Lung microvascular endothelial cell (primary cell): ENCODE measurements at places on chromosomes 6 and 20. TPM values are rescaled to one million over a fixed set of nuclear protein-coding genes. Genes with fewer than 3 reads are reported as not detected.

GRCh38 chr6:121158438-121158837 lies 175.8 kb downstream of the TBC1D32 start:
- DNase-seq, result no peak

GRCh38 chr20:11008444-11009033 lies 334.7 kb upstream of the JAG1 start:
- DNase-seq, result peak; percentile 26

DNA sequence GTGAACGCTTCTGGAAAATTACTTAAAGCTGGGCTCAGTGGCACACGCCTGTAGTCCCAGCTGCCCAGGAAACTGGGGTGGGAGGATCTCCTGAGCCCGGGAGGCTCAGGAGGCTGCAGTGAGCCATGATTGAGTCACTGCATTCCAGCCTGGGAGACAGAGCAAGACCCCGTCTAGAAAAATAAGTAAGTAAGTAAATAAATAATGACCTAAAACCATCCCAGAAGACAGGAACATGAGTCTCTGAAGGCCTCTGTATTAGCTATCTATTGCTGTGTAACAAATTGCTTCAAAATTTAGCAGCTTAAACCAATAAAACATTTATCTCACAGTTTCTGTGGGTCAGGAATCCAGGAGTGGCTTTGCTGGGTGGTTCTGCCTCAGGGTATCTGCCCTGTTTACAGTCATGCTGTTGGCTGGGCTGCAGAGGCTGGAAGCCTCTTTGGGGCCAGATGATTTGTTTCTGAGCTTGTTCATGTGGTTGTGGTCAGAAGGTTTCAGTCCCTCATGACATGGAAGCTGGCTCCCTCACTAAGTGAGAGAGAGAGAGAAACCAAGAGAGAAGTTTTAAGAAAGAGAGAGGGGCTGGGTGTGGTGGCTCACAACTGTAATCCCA lies 48.4 kb upstream of the NCOA3 start:
- DNase-seq, result peak; percentile 87

DNA sequence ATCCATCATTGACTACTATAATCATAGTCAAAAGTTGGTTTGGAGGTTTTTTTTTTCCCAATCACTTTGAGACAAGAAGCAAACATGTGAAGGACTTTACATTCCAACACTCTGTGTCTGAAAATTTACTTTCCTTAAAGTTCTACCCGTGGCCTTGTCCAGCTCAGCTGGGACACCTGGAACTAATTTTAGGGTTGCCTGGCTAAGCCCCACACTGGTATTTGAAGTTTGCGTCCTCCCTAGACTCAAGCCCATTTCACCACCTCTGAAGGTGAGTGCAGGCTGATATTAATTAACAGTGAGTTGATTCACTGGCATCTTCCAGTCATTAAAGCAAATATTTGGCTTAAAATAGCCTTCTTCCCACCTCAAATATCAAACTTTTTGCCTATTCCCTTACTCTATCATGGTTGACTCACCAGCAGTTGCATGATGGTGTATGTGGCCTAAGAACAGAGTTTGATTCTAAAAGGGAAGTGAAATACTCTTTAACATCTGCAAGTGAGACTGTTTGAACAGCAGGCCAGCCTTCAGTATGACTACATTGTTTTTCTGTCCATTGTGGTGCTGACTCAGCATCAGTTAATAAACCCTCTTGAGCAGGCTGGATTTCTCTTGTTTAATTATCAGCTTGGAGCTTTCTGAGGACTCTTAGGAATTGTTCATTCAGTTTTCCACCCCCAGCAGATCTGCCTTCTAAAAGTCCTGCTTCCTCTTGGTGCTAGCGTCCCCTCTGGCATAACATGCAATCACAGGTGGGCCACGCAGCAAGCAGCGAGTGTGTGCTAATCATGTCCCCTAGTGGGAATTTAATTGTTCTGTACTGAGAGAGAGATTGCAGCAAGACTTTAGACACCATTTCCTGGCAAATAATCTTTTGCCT lies 1.8 kb upstream of the PRDM1 start:
- DNase-seq, result peak; percentile 38

DNA sequence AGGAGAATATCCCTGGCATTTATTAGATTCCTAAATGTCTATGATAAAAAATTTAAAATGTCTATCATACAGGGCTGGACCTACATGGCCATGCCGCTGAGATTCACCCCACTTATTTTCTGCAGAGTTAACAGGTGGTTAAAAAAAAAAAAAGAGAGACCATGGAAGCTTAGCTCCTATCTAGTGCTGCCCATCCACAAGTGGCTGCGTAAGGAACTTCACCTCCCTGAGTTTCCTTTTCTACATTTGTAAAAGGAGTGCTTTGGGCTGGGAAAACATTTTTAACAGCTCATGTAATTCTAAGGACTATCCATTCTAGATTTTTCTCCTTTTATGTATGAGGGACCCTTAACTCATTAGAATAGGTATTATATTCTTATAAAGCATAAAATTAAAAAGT lies 534.1 kb downstream of the MMUT start:
- DNase-seq, result no peak

- no peak for DNase-seq
These were observed 104.4 kb downstream of the BTBD3 start for GRCh38 chr20:12022126-12022525.

- DNase-seq, result peak; percentile 74
These were observed 37.8 kb downstream of the PTPRK start for GRCh38 chr6:128482642-128483041.

DNA sequence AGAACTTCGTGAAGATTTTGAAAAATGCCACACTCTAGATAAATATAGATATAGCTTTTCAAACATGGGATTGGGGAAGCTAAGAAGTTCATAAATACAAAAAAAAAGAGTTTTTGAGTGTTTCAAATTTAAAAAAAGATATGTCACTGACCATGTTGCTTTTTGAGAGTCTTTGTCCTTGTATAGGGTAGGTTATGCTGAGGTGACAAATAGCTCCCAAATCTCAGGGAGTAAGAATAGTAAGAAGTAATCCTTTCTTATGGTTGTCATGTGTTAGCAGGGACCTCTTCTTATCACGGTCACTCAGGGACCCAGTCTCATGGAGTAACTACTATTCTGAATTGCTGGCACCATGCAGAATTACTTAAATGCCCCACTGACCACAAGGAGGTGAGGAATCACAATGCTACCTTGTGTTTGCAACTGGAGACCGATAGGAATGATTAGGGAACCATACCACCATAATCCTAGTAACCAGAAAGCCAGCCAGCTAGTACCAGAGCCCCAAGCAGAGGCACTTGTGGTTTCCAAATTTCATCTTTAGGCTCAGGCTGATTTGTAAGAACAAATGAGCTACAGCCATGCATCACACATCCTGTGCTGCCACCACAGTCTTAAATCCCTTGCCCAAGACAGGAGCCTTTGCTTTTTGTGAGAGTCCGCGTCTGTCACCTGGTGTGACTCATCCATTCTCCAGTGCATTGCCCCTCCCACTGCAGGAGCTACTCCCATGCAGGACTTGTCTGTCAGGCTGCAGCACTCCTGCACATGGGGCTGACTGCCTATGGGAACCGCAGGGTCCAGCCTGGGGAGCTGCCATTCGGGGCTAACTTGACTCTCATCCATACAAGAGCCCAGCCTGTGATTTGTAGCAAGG lies 42.4 kb upstream of the ADGRF4 start:
- DNase-seq, result no peak

DNA sequence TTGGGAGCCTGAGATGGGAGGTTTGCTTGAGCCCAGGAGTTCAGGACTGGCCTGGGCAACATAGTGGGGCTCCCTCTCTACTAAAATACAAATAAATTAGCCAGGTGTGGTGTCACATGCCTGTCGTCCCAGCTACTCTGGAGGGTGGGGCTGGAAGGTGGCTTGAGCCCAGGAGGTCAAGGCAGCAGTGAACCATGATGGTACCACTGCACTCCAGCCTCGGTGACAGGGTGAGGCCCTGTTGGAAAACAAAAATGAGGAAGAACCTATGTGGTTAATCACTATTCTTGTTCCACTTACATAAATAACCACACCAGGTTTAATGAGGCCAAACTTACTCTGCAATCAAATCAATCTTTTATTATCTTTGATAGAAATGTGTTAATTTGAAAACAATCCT lies 5.4 kb downstream of the PPDPF start:
- no peak for DNase-seq

- DNase-seq, result no peak
These were observed 336.0 kb downstream of the SYNE1 start for GRCh38 chr6:152301021-152301764.

DNA sequence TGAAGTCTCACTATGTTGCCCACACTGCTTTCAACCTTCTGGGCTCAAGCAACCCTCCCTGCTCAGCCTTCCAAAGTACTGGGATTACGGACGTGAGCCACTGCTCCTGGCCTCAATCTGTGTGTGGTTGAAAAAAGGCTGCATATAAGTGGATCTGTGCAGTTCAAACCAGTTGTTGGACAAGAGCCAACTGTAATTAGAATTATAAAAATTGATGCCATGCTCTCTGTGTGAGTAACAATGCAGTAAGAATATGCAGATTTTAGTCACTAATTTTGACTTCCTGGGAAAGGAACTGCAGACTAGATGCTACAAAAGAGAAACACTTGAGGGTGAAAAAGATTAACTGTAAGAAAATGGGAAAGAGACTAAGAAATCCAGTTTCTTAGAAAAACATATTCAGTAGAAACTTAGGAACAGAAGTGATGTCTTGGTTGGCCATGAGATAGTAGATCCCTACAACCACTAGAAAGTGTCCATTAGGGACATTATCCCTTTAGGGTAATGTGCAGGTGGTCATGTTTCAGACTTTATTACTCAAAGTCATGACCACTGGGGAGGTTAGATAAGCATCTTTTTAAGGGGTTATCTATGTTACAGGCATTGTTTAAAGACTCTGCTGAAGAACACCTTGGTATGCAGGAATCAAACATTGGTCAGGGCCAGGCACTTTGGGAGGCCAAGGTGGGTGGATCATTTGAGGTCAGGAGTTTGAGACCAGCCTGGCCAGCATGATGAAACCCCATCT lies 26.3 kb downstream of the ITCH start:
- DNase-seq, result no peak

- DNase-seq, result no peak
These were observed 19.7 kb downstream of the BTN2A1 start for GRCh38 chr6:26477426-26477825.

DNA sequence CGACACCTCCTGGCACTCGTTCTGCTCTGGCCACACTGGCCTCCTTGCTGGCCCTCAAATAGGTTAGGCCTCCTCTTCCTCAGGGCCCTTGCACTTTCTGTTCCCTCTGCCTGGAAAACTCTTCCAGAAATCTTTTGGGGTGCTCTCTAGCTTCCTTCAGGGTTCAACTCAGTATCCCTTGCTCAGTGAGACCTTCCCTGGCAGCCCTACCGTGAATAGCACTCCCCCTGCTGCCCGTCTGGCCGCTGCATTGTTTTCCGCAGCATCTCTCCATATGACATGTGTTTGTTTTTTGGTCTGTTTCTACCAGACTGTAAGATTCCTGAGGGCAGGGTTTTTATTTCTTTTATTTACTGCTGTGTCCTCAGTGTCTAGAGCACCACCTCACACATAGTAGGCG lies 6.7 kb downstream of the DDX27 start:
- no peak for DNase-seq

- no peak for DNase-seq
These were observed 78.4 kb downstream of the LIN28B start for GRCh38 chr6:105035299-105035698.

- DNase-seq, result no peak
These were observed 96.8 kb downstream of the RIMS1 start for GRCh38 chr6:71983131-71983530.

GRCh38 chr20:39013662-39014109 lies 51.5 kb downstream of the DHX35 start:
- DNase-seq, result no peak

- no peak for DNase-seq
These were observed 28.6 kb upstream of the SIM1 start for GRCh38 chr6:100493206-100493888.

DNA sequence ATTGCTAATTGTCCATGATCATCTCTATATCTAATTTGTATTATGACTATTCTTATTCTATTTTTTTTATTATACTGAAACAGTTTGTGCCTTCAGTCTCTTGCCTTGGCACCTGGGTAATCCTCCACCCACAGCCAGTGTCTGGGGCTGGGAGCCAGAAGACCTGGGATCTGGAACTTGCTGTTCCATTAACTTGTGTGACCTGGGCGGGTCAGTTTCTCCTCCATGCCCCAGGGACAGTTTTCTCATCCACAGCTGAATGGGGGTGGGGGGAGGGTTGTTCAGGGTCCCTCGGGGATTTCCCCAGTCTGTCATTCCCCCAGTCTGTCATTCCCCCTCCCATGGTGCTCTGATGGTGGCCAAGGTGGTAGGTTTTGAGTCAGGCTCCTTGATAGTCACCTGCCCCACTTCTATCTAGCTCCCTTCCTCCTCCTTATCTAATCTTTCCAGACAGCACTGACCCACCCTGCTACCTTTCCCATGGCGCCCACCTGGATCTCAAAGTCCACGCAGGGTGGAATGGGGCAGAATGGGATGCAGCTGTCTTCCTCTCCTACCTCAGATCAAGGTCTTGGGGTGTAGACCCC lies 10.9 kb downstream of the ITPR3 start:
- DNase-seq, result no peak

- DNase-seq, result peak; percentile 17
These were observed 57.7 kb downstream of the PDE10A start for GRCh38 chr6:165605182-165605875.

DNA sequence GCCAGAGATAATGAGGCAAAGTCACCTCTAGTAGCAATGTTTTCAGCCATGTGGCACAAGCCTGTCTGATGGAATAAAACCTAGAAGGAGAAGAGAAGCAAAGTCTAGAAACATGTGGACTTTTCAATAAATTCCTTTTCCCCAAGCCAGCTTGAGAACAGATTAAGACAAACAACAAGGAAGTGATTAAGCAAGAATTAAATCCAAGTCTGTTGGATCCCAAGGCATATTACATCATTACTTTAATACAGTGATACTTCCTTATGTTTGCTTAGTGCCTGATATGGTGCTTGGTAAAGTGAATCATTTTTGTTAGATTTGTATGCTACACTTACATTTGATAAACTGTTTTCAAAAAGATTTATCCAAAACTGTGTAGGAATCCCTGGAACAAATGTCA lies 260.3 kb upstream of the FAM83B start:
- DNase-seq, result peak; percentile 11

GRCh38 chr6:35295521-35296315 lies 1.9 kb upstream of the DEF6 start:
- no peak for DNase-seq

GRCh38 chr6:7254980-7255835 lies 57.8 kb downstream of the SSR1 start:
- no peak for DNase-seq

The CCN5 gene
- total RNA-seq, result not detected in 2 replicates

The NKX2-2 gene
- not detected in 2 replicates for total RNA-seq

The FAM83D gene
- total RNA-seq, result 24.2 TPM in 2 replicates

The PGC gene
- total RNA-seq, result not detected in 2 replicates

The GPR6 gene
- not detected in 2 replicates for total RNA-seq

The PTK7 gene
- 17.2 and 26.8 TPM in 2 replicates for total RNA-seq

The TREML1 gene
- total RNA-seq, result not detected in 2 replicates

The RSPO3 gene
- not detected in 2 replicates for total RNA-seq

The CTSZ gene
- 203 and 287 TPM in 2 replicates for total RNA-seq

The C6orf132 gene
- total RNA-seq, result under 0.01 TPM in 2 replicates

The CHRNA4 gene
- total RNA-seq, result 0.20 TPM in 1 of 2 replicates, not detected in the other

The GPX5 gene
- not detected in 2 replicates for total RNA-seq
